ENCODE measurements at places on chromosomes 5 and 9.
A peak's percentile ranks its signal among the peaks of the same experiment; 100 is the strongest.

- DNase-seq = no peak
Measured at GRCh38 chr5:146467760-146468159, 20.6 kb downstream of the TCERG1 start.

DNA sequence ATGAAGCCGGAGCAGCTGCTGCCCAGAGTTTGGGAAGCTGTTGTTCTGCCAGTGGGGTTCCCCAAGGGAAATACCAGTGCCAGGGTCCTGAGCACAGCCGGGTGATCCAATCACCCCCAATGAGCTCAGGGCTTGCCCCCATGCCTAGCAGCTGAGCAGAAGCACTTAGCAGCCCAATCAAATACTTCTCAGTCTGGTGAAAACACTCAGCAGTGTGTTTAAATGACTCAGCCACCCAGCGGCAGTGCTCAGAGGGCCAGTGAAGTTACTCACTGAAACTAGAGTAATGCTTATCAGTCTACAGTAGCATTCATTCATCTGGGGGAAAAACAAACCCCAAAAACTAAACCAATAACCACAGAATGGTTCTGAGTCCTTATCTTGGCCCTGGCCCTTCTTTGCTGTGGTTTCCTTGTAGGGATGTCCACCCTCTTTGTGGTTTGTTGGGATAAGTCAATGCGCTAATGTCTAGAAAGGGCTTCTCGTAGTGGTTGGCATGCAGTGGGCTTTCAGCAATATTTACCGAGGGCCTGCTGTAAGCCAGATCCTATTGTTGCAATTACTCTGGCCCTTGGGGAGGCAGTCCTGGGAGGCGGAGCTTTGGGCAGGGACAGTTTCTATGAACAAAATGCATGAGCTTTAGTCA lies 43.1 kb downstream of the LHX2 start:
- DNase-seq = peak; percentile 73

GRCh38 chr5:174990909-174991308 lies 266.5 kb downstream of the MSX2 start:
- DNase-seq = no peak

GRCh38 chr9:122975196-122975595 lies 34.4 kb downstream of the RABGAP1 start:
- no peak for DNase-seq

DNA sequence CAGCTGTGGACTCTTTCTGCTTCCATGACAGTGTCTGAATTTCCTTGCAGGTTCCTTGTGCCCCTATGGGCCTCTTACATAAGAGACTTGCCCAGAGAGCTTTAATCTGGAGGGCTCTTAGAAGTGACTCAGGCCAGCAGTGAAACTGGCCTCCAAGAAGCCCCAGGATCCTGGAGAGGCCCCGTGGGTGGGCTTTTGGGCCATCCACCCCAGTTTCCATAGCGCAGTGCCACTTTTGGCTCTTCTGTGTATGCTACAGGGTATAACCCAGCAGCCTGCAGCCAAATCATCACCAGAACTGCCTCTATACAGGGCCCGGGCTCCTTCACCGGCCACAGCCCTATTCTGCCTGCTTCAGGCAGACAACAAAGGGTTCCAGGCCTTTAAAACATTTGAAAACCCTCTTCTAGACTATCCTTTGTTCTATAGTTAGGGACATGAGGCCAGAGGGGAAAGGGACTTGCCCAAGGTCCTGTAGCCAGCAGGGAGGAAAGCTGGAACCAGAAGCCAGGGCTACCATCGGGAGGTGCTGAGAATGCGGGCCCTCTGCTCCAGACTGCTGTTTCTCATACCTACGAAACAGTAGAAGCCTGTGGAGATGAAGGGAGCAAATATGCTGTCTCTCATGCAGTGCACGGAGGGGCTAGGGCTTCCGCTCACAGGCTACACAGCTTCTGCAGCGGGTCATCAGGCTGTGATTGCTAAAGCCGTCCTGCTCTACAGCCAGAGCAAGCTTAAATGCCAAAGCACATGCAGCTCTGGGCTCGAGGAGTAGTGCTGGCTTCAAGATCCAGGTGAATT lies 18.0 kb downstream of the SH3PXD2B start:
- DNase-seq = no peak

DNA sequence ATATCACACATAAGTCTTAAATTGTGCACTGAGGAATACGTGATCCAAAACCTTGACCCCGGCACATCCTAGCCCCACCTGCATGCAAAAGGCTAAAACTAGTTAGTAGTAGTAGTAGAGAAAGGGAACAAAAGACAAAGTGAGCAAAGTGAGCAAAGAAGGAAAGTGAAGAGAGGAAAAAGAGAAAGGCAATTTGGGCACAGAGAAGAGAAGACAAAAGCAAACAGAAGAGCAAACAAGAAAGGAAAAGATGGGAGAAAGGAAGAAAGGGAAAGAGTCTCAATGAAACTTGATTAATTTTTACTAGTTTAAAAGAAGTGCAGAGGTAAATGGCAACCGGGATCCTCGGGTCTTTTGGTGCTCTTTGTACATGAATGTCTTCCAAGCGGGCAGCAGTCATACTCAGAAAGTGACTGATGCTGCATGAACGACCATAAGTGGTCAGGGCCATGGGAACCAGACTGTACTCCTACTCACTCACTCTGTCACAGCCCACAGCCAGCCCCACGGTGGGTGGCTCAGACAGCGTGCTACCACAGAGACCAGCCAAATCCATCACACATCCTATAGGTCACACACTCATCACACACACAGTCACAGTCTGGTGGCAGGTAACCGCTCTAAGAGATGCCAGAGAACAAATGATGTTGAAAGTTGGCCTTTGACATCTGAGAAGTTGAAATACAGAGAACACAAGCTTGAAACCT lies 203.9 kb downstream of the FBN2 start:
- DNase-seq = no peak

DNA sequence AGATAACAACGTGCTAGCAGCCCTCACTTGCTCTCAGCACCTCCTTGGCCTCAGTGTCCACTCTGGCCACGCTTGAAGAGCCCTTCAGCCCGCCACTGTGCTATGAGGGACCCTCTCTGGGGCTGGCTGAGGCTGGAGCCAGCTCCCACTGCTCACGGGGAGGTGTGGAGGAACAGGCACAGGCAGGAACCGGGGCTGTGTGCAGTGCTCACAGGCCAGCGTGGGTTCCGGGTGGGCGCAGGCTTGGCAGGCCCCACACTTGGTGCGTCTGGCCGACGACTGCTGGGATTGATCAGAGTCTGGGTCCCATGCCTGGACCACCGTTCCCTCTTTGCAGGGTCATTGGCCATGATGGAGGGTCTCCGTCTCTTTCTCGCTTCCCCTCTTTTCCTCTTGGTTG lies 194.3 kb upstream of the GRAMD2B start:
- no peak for DNase-seq

DNA sequence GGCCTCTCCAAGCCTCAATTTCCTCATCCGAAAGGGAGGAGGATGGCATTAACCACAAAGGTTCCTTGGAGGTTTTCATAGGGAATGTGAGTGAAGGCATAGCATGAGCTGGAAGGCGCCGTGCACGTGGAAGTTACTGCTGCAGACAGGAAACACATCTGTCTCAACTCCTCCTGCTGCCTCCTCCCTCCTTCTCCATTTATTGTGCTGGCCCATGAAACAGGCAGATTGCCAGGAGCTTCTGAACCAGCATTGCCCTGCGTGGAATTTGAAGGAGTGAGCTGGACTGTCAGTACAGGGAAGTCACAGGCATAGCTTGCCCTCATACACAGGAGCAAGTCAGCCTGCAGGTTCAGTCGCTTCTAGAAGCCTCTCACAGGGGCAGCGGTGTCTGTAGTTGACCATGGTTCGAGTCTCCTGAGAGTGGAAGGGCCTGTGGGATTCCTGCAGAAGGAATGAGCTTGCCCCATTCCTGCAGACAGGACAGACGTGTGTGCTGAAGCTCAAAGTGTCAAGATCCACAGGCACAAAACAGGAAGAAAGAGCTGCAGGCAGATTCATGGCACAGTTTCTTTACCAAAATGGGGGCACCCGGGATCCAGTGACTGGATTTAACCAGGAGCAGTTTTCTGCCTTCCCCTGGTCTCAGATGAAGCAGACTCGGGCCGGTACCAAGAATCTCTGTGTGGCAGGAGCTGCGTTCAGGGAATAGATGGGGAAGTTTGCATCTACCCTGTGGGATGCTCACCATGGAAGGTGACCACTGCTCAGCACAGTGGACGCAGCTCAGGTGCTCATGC lies 48.7 kb upstream of the CTSL start:
- peak; percentile 85 for DNase-seq

DNA sequence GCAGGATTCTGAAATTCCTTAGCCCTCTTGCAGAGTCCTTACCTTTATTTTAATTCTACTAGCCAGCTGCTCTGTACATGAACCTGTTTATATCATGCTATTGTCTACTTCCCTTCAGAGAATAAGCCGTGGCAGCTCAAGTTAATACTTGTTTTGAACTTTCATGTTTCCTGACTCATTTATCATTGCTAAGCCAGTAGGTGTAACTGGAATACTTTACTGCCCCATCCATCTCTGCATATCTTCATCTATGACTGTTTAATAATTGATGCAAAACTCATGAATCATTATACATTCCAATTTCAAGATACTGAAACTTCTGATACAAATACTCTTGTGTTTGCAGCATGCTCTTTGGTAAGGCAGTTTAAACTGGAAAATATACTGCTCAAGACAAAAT lies 174.7 kb downstream of the PPP2R2B start:
- DNase-seq = no peak

DNA sequence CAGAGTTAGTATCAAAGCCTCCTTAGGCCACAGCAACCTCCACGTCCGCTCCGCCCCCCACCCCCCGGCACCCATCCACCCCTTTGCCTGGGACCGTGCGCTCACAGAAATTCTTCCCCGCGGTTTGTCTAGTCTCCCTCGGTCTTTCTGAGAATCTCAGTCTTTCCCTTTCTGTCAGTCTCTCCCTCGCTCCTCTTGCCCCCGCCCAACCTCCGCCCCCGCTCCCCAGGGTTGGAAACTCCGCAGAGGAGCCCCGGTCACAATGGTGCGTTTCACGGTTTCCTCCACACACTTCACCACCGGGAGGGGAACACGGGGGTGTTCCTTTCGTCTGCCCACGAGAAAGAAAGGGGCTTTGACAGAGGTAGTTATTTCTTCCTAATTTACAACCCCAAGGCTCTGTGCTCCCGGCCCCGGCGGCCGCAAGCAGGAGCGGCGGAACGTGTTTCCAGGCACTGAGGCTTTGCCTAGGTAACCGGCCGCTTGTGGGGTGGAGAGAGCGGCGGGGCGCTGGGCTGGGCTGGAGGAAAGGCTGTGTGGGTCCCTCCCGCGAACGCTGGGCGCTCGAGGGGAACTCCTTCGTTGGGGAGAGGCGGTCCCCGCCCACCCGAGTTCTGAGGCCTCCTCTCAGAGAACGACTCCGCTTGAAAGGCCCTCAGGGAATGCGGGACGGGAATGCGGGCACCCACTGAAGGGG lies 2.1 kb downstream of the NR4A3 start:
- peak; percentile 20 for DNase-seq

DNA sequence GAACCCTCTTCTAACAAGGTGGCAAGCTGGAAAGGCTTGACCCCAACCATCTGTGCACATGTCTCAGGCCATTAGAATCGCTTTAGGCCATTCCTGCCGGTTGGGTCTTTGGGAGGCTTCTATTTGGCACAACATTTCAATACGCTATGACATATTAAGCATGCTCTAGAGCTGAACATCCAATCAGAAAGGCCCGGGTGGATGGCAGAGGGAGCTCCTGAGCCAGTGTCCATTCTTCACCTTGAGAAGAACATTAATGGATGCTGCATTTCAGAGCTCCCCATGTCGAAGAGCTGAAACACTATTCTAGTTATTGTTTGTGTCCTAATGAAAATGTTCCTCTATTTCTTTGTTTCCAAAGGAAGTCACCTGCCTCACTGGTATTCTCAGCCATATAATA lies 12.8 kb downstream of the SPATA9 start:
- no peak for DNase-seq

DNA sequence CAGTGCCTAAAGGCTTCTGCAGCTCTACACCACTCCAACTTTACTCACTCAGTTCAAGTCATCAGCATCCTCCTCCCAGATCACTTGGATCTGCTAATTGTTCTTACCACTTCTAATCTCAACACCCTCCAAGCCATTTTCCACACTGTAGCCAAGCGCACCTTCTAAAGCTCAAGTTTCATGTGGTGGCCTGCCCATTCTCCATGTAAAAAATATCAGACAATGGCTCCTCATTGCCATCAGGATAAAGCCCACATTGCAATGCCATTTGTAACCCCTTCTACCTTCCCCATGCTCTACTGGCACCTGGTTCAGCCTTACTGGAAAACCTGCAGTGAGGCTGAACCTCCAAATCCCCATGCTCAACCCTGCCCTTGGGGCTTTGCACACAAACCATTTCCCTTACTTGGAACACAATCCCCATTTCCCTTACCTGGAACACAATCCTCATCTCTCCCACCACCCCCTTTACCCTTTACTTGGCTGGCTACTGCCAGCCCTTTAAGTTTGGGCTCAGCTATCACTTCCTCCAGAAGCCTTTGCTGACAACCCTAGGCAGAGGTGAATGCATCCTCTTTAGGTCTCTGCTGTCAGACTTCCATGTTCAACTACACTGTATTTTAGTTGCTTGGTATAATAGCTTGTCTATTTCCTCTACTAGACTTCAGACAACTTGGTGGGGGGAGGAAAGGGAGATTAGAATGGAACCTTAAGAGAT lies 220.0 kb downstream of the TSSK1B start:
- DNase-seq = no peak

GRCh38 chr5:100539519-100539918 lies 4.3 kb downstream of the FAM174A start:
- DNase-seq = no peak

- DNase-seq = no peak
Measured at GRCh38 chr5:143361438-143361837, 42.0 kb downstream of the NR3C1 start.

GRCh38 chr5:96199713-96200183 lies 233.3 kb downstream of the PCSK1 start:
- DNase-seq = no peak

All from KBM-7 (cell line).